Astrocyte (in vitro differentiated cells and primary cell): ENCODE measurements at places on chromosomes 6 and 20. TPM values are rescaled to one million over a fixed set of nuclear protein-coding genes. Genes with fewer than 3 reads are reported as not detected.

Gene NKAIN2
- 0.07 TPM in 1 of 2 replicates, not detected in the other for total RNA-seq

Gene GABBR1
- 61.4 and 66.3 TPM in 2 replicates for total RNA-seq

Gene SIM1
- total RNA-seq: not detected in 2 replicates

Gene SIRPB1
- not detected in 2 replicates for total RNA-seq

Gene DST
- total RNA-seq: 352 and 442 TPM in 2 replicates

Gene HLA-DRB1
- total RNA-seq: 0.93 and 1.5 TPM in 2 replicates

Gene ULBP2
- 7.3 and 7.5 TPM in 2 replicates for total RNA-seq

Gene GPLD1
- total RNA-seq: 0.60 and 0.75 TPM in 2 replicates

Gene MCHR2
- not detected in 2 replicates for total RNA-seq

Gene C6orf15
- 4.6 and 6.4 TPM in 2 replicates for total RNA-seq

Gene WFDC9
- not detected in 2 replicates for total RNA-seq

Gene ENPP4
- 5.0 and 5.7 TPM in 2 replicates for total RNA-seq

Gene SLC25A27
- total RNA-seq: 4.3 and 4.4 TPM in 2 replicates

Gene RAD21L1
- total RNA-seq: 0.34 TPM in 1 of 2 replicates, not detected in the other

Gene C6orf62
- 162 and 178 TPM in 2 replicates for total RNA-seq

Gene SOBP
- 4.7 and 7.6 TPM in 2 replicates for total RNA-seq

Gene PPP1R14C
- total RNA-seq: 3.9 and 6.6 TPM in 2 replicates

Gene CD83
- 1.6 and 1.8 TPM in 2 replicates for total RNA-seq

Gene SLC52A3
- 0.09 TPM in 1 of 2 replicates, not detected in the other for total RNA-seq

Gene CTAGE9
- total RNA-seq: not detected in 2 replicates

Gene GABRR1
- not detected in 2 replicates for total RNA-seq

Gene DNAH8
- not detected in 2 replicates for total RNA-seq

Gene DEFB124
- not detected in 2 replicates for total RNA-seq

Gene MYT1
- total RNA-seq: 0.17 TPM in 1 of 2 replicates, not detected in the other

Gene DTD1
- 38.1 and 40.5 TPM in 2 replicates for total RNA-seq

Gene GPR63
- total RNA-seq: 1.6 and 1.8 TPM in 2 replicates

Gene OPRM1
- total RNA-seq: not detected in 2 replicates

Gene OR2H1
- total RNA-seq: not detected in 2 replicates

Gene SF3B5
- total RNA-seq: 123 and 129 TPM in 2 replicates

Gene ID1
- 73.7 and 76.7 TPM in 2 replicates for total RNA-seq

Gene POU5F1
- 5.4 and 6.3 TPM in 2 replicates for total RNA-seq

Gene PAQR8
- total RNA-seq: 1.2 and 1.5 TPM in 2 replicates

Gene EYA4
- 1.3 and 1.6 TPM in 2 replicates for total RNA-seq

Gene BTN1A1
- not detected in 2 replicates for total RNA-seq

Gene GJA10
- not detected in 2 replicates for total RNA-seq

Gene HLA-DRA
- total RNA-seq: not detected in 2 replicates
